Kidney (tissue), 22 donors: ENCODE measurements at places on chromosomes 13 and 19.
A peak's percentile ranks its signal among the peaks of the same experiment; 100 is the strongest.

DNA sequence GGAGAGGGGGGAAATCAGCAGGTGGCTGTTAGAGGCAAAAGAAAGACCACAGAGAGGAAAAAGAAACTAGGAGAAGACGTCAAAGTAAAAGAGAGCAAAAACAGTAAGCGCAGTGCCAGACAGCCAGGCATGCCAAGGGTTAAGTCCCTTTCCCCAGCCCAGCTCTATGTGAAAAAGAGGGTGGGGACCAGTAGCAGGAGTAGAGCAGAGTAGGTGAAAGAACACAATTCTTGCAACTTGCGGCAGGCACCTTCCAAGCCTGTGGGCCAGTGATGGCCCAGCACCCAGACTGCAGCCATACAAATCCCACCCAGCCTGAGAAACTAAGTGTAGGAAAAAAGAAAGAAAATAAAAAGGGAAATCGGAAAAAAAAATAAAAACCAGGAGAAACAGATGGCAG lies 64.2 kb upstream of the ZNF85 start:
- H3K4me1 ChIP-seq = no peaks in the 10 kb centered on the region
- no peak overlapping the region for H3K4me3 ChIP-seq
- DNase-seq = no peak
- H3K36me3 ChIP-seq = no peaks in the 10 kb centered on the region
- H3K27ac ChIP-seq = no peak overlapping the region
- no peaks in the 10 kb centered on the region for H3K27me3 ChIP-seq

- no peaks in the 10 kb centered on the region for H3K4me1 ChIP-seq
- DNase-seq = no peak
- H3K36me3 ChIP-seq = no peaks in the 10 kb centered on the region
- no peak overlapping the region for H3K27ac ChIP-seq
- H3K4me3 ChIP-seq = no peak overlapping the region
- no peaks in the 10 kb centered on the region for H3K27me3 ChIP-seq
Measured at GRCh38 chr13:102972191-102972590, 94.0 kb downstream of the SLC10A2 start.

DNA sequence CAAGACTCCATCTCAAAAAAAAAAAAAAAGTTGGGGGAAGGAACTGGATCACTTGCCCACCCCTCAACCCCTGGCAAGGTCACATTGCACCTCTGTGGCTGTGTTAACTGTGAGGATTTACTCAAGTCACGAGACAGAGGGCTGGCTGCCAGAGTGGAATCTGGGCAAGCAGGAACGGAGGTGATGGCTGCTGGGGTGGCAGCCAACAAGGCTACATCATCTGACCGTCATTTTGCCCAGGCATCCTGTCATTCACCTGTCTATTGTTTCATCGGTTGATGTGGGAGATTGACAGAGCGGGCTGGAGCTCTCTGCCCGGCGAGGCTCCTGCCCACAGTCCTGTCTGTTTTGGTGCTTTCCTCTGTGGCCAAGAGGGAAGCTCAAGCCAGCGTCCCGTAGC lies 75.7 kb downstream of the DPF1 start:
- no peak overlapping the region for H3K27ac ChIP-seq
- H3K36me3 ChIP-seq = peaks cover 12% of the 10 kb centered on the region
- no peaks in the 10 kb centered on the region for H3K27me3 ChIP-seq
- H3K4me3 ChIP-seq = no peak overlapping the region
- no peak for DNase-seq

- DNase-seq = no peak
- H3K27me3 ChIP-seq = no peaks in the 10 kb centered on the region
- H3K27ac ChIP-seq = no peak overlapping the region
- H3K36me3 ChIP-seq = no peaks in the 10 kb centered on the region
Measured at GRCh38 chr13:102729560-102730270, 34.9 kb upstream of the METTL21C start.

DNA sequence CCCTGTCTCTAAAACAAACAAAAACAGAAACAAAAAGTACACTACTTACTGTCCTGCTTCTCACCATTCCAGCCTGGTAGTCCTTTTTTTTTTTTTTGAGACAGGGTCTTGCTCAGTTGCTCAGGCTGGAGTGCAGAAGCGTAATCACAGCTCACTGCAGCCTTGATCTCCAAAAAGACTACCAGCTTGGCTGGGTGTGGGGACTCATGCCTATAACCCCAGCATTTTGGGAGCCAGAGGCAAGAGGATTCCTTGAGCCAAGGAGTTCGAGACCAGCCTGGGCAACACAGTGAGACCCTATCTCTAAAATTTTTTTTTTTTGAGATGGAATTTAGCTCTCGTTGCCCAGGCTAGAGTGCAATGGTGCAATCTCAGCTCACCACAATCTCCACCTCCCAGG lies 5.1 kb upstream of the GDF15 start:
- H3K27ac ChIP-seq = peak overlapping the region; percentile 84
- peaks cover 13% of the 10 kb centered on the region for H3K4me1 ChIP-seq
- no peaks in the 10 kb centered on the region for H3K27me3 ChIP-seq
- no peak overlapping the region for H3K4me3 ChIP-seq
- DNase-seq = no peak

DNA sequence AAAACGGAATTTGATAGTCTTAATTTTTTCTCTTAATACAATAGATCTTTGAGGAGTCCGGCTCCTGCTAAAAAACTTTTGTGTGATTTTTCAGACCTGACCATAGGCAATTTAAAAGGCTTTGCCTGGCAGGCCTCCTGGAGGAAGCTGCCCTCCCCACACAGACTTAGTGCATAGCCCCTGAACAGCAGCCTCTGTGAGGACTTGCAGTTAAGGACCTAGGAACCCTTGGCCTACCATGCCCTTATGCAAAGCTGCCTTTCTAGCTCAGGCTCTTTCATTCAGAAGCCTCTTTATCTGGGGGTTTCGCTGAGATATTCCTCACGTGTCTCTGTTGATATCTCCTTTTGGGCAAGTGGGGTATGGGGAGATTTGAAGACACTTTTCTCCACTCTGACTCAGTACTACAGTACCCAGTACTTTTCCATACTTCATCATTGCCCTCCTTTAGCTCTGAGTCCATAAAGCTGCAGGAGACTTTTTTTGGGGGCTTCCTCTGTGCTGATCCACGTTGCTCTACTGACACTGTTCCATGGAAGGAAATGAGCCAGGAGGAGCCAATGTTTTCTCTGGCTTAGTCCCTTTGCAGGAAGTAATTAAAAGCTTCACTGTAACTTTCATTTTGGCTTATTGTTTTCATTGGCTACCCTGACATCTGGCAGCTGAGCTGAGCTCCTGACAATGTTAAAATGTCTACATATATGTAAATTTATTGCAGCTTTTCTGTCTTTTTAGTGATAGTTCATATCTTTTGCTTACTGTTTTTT lies 283.1 kb downstream of the TDRD3 start:
- H3K4me3 ChIP-seq = no peak overlapping the region
- no peak overlapping the region for H3K27ac ChIP-seq
- H3K36me3 ChIP-seq = no peaks in the 10 kb centered on the region
- H3K27me3 ChIP-seq = no peaks in the 10 kb centered on the region
- H3K4me1 ChIP-seq = no peaks in the 10 kb centered on the region

DNA sequence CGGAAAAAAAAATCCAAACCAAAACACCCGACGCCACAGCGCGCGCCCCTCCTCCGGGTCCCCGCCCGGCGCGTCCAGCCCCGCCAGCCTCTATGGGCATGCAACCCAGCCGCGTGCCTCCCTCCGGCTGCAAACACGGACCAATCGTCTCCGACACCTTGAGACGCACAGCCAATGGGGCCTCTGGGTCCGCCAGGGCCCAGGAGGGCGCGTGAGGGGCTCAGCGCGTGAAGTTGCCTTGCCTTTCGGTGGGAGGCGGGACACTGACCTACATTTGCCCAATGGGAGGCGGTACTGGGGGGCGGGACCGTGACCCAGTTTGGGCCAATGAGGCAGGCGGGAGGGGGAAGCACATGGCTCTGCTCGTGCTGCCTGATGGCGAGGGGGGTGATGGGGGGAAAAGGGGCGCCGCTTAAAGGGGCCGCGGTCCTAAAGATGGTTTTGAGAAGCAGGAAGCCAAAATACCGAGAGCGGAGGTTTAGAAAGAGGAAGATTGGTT lies 319 bp upstream of the DBP start:
- peak overlapping the region; percentile 99 for H3K27ac ChIP-seq
- H3K27me3 ChIP-seq = no peaks in the 10 kb centered on the region
- H3K4me1 ChIP-seq = peaks cover 29% of the 10 kb centered on the region
- DNase-seq = peak; percentile 100
- H3K4me3 ChIP-seq = peak overlapping the region; percentile 85

DNA sequence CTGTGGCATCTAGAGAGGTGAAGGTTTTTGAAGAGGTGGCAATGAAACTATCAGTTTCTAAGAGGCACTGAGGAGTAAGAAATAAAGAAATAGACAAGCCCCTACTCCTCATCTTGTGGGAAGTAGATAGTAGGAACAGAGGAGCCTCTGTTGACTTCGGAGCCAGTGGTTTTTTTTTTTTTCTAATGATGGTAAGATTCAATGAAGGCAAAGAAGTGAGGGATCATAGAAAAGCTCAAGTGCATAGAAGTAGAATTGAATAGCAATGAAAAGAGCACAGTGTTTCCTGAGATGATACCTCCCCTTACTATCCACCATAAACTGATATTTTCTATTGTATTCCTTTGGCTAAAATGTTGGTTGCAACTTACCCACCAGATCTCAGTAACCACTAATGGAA lies 46.3 kb downstream of the FREM2 start:
- H3K4me1 ChIP-seq = peaks cover 13% of the 10 kb centered on the region
- H3K4me3 ChIP-seq = no peak overlapping the region
- H3K36me3 ChIP-seq = no peaks in the 10 kb centered on the region

GRCh38 chr13:51645154-51645650 lies 60.9 kb downstream of the WDFY2 start:
- peak; percentile 32 for DNase-seq
- peaks cover 8% of the 10 kb centered on the region for H3K4me1 ChIP-seq
- H3K4me3 ChIP-seq = no peak overlapping the region
- no peaks in the 10 kb centered on the region for H3K36me3 ChIP-seq
- H3K27me3 ChIP-seq = no peaks in the 10 kb centered on the region
- no peak overlapping the region for H3K27ac ChIP-seq

DNA sequence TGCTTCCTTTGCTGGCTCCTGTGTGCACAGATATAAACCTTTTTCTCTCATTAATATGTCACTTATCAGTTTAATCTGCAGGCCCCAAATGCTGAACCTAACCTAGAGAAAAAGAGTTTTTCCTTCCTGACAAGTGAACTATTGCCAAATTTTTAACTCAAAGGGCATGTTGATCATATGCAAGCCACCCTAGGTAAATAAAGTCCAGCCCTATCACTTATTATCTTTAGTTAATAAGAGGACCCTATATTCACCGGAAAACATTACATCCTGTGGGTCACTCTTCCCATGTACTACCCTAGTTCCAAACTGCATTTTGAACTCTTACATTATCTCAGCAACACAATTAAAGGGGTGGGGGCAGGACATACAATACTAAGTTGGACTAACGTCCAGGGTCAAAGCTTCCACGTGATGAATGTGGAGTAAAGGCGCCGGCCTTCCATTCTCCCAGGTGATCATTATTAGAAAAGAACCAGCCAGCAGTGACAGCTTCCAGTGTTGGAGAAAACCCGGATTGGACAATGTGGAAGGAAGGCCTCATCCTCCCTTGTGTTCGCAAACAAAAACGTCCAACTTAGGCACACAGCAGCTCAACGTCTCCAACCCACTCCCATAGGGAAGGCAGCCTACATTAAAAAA lies 86.6 kb downstream of the STK24 start:
- no peak for DNase-seq
- H3K4me3 ChIP-seq = no peak overlapping the region
- H3K4me1 ChIP-seq = peaks cover 38% of the 10 kb centered on the region

DNA sequence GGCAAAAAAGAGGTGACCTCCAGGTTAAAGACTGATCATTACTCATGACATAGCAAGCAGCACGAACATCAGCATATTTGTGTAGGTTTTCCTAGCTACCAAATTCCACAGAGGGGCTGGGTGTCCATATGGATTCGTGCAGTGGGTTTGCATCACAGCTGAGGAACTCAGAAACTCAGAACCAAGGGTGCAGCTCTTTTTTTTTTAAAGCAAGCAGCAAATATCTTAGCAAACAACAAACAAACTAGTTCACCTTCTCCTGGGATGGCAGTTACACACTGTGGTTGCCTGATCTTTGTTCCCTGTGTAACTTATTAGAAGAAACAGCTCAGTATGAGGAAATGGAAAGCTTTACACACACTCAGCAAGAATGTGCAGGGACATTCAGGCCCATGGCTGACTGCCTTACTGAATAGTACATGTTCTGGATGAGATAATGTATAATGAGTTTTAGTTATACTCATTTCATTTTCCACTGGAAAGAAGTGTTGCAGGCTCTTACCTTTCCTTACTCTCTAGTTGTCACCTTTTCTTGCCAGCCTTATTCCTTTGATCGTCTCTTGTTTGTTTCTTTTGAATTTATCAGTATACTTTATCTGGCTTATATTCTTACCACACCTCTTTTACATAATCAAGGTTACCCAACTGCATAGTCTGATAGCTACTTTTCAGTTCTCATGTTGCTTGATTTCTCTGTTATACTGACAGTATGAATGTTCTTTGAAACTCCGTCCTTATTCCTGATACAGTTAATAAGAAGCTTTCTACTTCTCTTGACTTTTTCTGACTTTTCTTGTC lies 4.3 kb downstream of the NDFIP2 start:
- no peaks in the 10 kb centered on the region for H3K27me3 ChIP-seq
- H3K4me1 ChIP-seq = peaks cover 18% of the 10 kb centered on the region
- no peaks in the 10 kb centered on the region for H3K36me3 ChIP-seq
- peak overlapping the region; percentile 68 for H3K27ac ChIP-seq
- H3K4me3 ChIP-seq = no peak overlapping the region

- no peaks in the 10 kb centered on the region for H3K36me3 ChIP-seq
- no peak overlapping the region for H3K27ac ChIP-seq
- H3K4me1 ChIP-seq = no peaks in the 10 kb centered on the region
- H3K27me3 ChIP-seq = no peaks in the 10 kb centered on the region
Measured at GRCh38 chr19:54817670-54818536, 1.6 kb downstream of the KIR3DL1 start.

DNA sequence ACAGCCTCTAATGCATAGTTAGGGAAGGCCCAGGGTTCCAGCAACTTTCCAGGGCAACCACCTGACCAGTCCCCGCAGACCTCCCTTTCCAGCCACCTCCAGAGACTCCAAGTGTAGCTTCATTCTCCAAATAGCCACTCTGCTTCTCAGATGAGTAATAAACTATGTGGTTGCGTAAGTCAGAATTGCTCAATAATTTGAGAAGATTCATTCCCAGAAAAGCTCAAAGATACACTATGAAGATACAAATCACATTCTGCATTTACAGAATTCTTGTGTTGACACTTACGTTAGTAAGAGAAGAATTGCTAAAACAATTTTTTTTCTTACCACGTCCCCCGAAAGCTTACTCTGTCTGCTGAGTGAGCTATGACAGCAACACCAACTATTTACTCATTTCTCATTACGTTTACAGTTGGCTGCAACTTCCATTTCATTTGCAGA lies 8.2 kb upstream of the LATS2 start:
- H3K4me1 ChIP-seq = no peaks in the 10 kb centered on the region
- no peak overlapping the region for H3K4me3 ChIP-seq
- H3K27me3 ChIP-seq = no peaks in the 10 kb centered on the region
- DNase-seq = no peak

- no peaks in the 10 kb centered on the region for H3K36me3 ChIP-seq
- no peak overlapping the region for H3K27ac ChIP-seq
- peak; percentile 48 for DNase-seq
- no peak overlapping the region for H3K4me3 ChIP-seq
Measured at GRCh38 chr13:94112227-94112626, 367.3 kb downstream of the DCT start.

GRCh38 chr13:113748101-113748861 lies 10.7 kb upstream of the TMEM255B start:
- no peak for DNase-seq
- no peak overlapping the region for H3K27ac ChIP-seq
- no peaks in the 10 kb centered on the region for H3K36me3 ChIP-seq
- no peak overlapping the region for H3K4me3 ChIP-seq
- H3K27me3 ChIP-seq = no peaks in the 10 kb centered on the region

- no peaks in the 10 kb centered on the region for H3K4me1 ChIP-seq
- H3K27ac ChIP-seq = no peak overlapping the region
- H3K4me3 ChIP-seq = no peak overlapping the region
- H3K36me3 ChIP-seq = no peaks in the 10 kb centered on the region
- H3K27me3 ChIP-seq = no peaks in the 10 kb centered on the region
Measured at GRCh38 chr13:57846600-57847173, 215.1 kb downstream of the PCDH17 start.
